ENCODE measurements at places on chromosomes 4 and X.

- peak; percentile 57 for DNase-seq
These were observed 119.2 kb downstream of the IRF2 start for GRCh38 chr4:184355111-184355604.

GRCh38 chrX:46381630-46382029 is 163.6 kb downstream of the ZNF674 start:
- DNase-seq, result no peak

- DNase-seq, result peak; percentile 53
These were observed 15.1 kb upstream of the NKX3-2 start for GRCh38 chr4:13559413-13559812.

DNA sequence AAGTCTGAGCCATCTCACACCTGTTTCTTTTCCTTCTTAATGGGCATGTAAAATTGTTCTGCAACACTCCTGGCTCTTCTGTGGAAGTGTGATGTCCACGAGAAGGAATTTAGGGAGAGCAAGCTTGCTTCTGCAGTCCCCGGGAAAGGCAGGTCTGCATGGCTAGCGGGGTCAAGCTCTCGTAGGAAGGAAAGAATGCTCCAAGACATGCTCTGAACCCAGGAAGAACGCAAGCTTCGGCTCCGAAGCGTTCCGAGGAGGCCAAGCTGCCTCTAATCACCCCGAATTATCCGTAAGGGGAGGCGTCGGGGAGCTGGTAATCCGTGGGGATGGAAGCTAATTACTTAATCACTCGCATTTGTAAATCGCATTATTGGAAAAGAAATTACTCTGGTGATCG is 177.7 kb downstream of the CRLF2 start:
- no peak for DNase-seq

- no peak for DNase-seq
These were observed 3.4 kb upstream of the GK start for GRCh38 chrX:30649859-30650258.

- peak; percentile 32 for DNase-seq
These were observed 93.2 kb downstream of the GASK1B start for GRCh38 chr4:158079661-158080060.

- no peak for DNase-seq
These were observed 25.6 kb upstream of the MSMO1 start for GRCh38 chr4:165301833-165302232.

- peak; percentile 17 for DNase-seq
These were observed 139.7 kb downstream of the PACRGL start for GRCh38 chr4:20839957-20840356.

GRCh38 chr4:127155116-127155515 is 477.6 kb upstream of the INTU start:
- no peak for DNase-seq

GRCh38 chrX:114015966-114016365 is 567.9 kb upstream of the HTR2C start:
- no peak for DNase-seq

- no peak for DNase-seq
These were observed 578 bp downstream of the APOOL start for GRCh38 chrX:85004255-85004654.

DNA sequence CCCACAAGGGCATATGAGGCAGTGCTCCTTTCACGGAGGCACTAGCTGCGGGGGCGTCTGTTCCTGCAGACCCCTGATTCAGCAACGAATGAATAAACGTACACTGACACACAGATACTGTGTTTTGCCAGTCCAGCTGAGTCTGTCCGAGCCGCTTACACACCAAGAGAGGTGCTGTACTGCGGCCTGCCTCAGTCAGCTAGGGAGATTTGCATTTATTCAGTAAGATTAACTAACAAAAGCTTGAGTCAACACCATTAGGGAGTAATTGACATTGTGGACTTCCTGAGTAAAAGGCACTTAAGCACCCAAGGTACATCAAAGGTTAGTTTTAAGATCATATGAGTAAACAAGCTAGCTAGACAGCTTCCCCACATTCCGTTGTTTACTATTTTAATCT is 31.0 kb upstream of the BEX4 start:
- no peak for DNase-seq

- DNase-seq, result no peak
These were observed 493 bp upstream of the KCNIP4 start for GRCh38 chr4:21949073-21949457.

DNA sequence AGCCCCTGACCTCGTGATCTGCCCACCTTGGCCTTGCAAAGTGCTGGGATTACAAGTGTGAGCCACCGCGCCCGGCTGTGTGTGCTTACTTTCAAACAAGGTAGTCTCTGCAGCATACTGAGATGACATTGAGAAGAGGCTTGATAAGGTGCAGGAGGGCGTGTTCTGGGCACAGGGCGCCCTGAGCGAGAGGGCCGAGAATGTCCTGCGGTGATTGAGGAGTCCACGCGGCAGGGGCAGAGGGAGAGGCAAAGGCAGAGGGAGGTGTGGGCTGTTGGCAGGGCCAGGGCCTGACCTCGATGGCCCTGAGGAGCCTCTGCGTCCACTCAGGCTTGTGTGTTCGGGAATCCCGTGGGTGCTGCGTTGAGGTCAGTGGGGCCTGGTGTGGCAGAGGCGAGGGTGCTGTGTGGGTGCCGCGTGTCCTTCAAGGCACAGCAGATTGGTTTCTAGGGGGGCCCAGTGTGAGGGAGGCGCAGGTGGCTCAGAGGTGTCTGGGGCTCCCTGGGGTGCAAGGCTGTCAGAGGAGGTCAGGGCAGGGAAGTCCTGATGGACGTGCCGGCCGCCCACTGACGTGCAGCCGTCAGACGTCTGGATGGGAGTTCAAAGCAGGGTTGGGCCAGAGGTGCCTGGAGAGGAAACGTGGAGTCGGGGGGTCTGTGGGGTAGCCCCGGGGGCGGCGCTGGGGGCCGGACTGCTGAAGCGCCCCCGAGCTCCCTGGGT is 12.1 kb downstream of the PCGF3 start:
- DNase-seq, result no peak

DNA sequence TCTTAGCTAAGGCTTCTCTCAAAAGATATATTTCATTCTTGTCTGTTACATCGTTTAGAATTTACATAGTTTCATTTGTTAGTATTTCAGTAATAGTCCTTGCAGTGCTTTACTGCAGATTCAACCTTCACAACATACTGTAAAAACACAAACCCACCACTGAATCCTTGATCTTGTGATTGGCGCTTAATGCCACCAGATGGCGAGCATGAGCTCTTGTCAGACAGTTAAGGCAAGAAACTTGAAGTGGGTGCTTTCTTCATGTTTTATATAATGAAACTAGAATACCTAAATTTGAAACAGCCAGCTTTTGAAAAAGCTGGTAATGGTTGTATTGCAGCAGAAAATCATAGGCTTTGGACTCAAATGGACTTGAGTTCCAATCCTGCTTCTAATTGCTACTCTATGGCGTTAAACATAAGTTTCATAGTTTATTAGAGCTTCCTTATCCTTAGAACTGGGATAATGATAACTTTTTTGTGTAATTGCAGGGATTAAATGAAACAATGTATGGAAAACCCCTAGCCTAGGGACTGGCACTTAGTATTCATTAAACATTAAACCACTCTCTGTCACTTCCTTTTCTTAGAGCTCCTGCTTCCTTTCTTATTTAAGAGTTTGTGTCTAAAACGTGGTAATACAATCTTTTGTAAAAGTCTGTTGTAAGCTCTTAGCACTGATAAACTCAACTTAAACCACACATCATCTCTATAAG is 95.1 kb downstream of the USP9X start:
- peak; percentile 34 for DNase-seq

GRCh38 chrX:43121637-43122036 is 343.7 kb upstream of the PPP1R2C start:
- DNase-seq, result no peak

DNA sequence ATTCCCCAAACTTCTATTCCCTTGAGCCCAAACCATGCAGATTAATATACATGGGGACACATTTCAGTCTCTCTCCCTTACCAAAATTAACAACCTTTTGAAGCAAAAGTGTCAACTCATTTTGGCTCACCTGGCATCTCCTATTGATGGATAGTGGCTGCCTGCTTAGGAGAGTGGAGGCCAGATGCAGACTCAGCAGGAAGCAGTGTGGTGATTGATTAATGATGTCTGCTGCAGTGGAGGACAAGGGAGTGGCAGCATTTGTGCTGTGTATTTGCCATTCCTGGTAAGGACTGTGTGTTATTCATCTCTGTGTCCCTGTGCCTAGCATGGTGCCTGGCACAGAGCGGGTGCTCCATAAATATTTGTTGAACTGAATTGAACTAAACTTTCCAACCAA is 590.1 kb downstream of the RAB28 start:
- DNase-seq, result no peak

- no peak for DNase-seq
These were observed 12.8 kb downstream of the TMPRSS11E start for GRCh38 chr4:68460085-68460484.

GRCh38 chr4:102247041-102247440 is 98.2 kb downstream of the SLC39A8 start:
- no peak for DNase-seq

DNA sequence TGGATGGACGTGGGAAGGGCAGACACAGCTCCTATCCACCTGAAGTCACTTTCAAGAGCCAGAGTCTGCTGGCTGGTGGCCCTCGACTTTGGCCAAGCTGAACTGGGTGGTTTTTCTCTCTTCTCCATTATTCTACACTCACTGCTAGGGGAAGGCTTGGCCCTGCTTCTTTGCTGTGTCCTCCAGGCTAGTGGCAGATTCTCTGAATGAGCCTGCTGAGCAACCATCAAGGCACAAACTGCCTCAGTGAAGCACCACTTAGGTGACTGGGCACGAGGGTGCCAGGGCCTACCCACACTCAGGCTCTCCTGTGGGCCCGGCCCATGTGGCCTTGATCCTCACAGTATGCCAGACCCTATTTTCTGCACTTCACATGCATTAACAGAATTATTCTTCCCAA is 92.0 kb downstream of the PJA1 start:
- no peak for DNase-seq

DNA sequence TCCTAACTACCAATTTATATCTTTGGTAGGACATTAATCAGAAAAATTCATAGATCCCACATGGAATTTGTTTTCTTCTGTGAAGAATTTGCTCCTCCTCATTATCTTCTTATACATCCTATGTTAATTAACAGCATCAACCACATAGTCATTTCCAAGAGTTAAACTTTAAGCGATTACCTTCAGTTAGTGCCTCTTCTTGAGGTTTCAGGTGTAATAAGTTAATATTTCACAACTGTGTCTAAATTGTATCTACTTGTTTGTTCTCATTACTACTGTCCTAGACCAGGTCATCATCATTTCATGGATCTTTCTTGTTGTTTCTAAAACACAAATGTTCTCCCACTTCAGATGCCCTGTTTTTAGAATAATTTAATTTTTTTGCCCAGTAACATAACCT is 457.9 kb downstream of the FAT4 start:
- no peak for DNase-seq

DNA sequence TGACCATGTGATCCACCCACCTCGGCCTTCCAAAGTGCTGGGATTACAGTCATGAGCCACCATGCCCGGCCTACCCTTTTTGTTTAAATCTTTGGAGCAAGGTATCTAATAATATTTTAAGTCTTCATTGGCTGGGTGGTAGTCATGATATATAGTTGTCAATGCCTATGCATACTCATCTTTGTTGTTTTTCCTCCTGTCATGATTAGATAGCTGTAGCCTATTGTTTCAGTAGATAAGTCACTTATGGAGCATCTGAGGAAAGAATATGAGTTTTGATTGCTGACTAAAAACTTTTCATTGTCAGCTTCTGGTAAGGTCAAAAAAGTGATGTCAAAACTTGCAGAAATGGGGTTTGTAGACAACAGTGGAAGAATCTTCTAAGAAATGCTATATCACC is 119.8 kb downstream of the KDM6A start:
- DNase-seq, result no peak

- DNase-seq, result no peak
These were observed 127.4 kb upstream of the SFRP2 start for GRCh38 chr4:153916273-153916755.

DNA sequence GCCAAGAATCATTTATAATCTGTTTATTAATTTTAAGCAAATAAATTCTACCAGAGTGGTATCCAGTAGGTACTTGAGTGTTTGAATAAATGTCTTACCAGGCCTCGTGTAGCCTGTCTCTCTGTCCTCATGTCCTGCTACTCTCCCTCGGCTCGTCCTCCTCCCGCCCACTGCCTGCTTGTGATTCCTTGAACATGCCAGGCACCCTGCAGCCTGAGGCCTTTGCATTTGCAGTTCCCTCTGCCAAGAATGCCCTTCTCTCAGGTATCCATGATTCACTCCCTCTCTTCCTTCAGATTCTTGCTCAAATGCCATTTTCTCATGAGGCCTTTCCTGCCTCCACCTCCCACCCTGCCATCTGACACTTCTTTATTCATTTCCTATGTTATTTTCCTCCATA is 209.7 kb upstream of the PRPS2 start:
- DNase-seq, result no peak

GRCh38 chr4:54063229-54063628 is 1.2 kb downstream of the CHIC2 start:
- DNase-seq, result no peak

GRCh38 chrX:50769389-50770063 is 44.5 kb downstream of the SHROOM4 start:
- DNase-seq, result no peak

GRCh38 chr4:70768301-70768948 is 46.7 kb downstream of the RUFY3 start:
- DNase-seq, result no peak

DNA sequence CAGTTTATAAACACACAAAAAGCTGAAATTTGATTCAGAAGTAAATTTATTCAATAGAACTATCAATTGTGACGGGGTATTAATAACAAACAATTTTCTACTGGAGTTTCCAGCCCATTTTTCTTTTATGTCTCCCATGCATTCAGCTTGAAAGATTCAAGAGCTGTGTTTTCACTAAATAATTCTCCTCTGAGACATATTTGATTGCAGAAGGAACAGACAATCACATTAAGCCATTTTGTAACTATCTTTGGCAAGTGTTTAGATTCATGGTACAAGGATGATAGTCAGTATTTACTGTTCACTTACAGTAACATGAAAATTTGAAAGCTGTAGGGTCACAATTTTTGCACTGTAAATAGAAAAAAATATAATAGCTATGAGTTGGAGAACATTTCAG is 198.4 kb upstream of the TACR3 start:
- DNase-seq, result no peak

DNA sequence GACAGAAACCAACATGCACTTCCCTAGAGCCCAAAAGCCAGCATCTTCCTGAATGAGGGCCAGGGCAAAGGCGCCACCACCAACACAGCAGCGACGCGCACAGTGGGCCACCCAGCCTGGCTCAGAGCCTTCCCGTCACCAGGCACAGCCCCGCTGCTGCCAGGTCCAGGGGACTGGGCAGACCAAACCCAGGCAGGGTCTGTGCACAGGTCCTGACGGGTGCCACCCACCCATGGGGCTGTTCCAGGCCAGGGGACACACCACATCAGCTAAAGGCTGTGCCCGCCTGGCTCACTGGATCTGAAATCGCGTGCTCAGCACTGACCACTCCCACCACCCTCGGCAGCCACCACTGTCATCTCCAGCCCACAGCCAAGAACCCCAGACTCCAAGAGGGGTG is 13.8 kb downstream of the FAM53A start:
- DNase-seq, result no peak

All from GM04504 (cell line).